ENCODE measurements at places on chromosomes 5 and 9. TPM values are rescaled to one million over a fixed set of nuclear protein-coding genes. Genes with fewer than 3 reads are reported as not detected.
A peak's percentile ranks its signal among the peaks of the same experiment; 100 is the strongest.

DNA sequence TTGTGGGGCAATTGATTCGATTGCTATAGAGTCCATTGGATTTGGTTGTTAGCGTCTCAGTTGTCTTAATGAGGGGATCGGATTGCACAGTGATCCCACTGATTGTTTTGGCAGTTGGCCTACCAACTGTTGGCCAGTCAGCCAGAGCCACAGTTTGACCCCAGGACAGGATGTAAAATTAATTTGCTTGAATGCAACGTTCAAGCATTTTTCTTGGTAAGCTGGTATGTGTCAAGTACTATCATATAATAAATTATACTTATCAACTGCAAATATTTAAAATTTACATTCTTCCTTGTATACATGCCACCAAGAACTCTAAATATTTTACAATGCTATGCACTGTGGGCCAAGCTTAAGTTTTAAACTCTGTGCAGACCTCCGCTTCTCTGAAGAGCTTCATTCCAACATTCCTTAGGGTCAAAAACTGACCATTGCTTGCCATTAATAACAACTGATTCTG is 80.4 kb upstream of the OSMR start:
- DNase-seq: no peak

GRCh38 chr9:127366594-127366993 is 30.4 kb upstream of the SLC2A8 start:
- DNase-seq: peak; percentile 24

PCDHB4 gene
- 0.44 TPM for total RNA-seq

DNA sequence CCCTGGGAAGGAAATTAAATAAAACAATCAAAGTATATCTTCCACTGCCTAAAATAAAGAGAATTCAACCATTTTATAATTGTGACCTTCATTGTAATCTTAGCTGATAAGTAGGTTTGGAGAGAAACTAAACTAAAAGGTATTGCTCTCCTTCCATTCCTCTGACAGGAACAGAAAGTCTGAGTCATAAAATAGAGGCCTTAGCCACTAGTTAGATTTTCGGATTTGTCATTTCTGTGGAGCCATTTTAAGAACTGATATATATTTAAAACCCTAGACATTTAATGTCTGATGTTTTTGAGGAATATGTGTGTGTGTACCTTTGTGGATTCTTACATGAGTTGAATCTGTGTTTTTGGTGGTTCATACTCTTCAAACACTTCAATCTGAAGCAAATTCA is 11.8 kb upstream of the TMC1 start:
- no peak for DNase-seq

TJP2 gene
- total RNA-seq: 83.0 TPM

GRCh38 chr9:121292051-121292450 is 24.1 kb downstream of the GSN start:
- no peak for DNase-seq

DNA sequence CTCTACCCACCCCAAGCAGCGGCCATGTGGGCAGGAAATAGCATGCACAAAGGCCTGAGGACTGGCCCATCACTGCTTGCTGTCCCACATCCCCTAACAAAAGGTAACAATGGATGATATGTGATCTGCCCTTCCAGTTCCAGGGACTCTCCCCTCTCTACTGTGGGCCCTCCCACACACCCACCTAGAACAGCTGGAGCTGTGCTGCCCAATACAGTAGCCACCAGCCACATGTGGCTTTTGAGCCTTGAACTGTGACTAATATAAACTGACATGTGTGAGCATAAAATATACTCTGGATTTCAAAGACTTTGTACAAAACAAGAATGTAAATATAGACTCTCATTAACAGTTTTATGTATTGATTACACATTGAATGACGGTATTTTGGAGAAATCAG is 78.1 kb downstream of the C5orf15 start:
- no peak for DNase-seq

GABRA1 gene
- not detected for total RNA-seq

- no peak for DNase-seq
These were observed 1.4 kb upstream of the LHFPL2 start for GRCh38 chr5:78649861-78650496.

DNA sequence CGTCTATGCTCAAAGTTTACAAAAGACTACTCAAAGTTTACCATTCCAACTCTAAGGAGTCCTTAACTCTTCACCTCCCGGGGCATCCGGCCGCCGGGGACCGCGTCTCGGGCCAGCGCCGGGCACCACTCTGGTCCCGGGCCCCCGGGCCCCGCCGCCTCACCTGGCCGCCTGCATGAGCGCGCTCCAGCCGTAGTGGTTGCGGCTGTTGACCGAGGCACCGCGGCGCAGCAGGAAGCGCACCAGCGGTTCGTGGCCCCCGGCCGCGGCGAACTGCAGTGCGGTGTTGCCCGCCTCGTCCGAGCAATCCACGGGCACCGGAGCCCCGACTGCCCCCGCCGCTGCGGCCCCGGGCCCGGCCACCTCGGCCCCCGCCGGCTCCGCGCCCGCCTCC is 388 bp downstream of the ANKS6 start:
- no peak for DNase-seq

DNA sequence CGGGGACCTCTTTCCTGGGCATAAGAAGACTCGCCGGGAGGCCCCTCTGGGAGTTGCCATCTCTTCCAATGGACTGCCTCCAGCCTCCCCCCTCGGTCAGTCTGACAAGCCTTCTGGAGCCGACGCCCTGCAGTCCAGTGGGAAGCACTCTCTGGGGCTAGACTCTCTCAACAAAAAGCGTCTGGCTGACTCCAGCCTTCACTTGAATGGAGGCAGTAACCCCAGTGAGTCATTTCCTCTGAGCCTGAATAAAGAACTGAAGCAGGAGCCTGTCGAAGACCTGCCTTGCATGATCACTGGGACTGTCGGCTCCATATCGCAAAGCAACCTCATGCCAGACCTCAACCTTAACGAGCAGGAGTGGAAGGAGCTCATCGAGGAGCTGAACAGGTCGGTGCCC is 28.4 kb upstream of the LTC4S start:
- DNase-seq: no peak

- DNase-seq: no peak
These were observed 17.0 kb downstream of the FGFR4 start for GRCh38 chr5:177103523-177104253.

- no peak for DNase-seq
These were observed 67.6 kb downstream of the TLE4 start for GRCh38 chr9:79639354-79639753.

MARCOL gene
- total RNA-seq: not detected

- DNase-seq: no peak
These were observed 16.8 kb downstream of the AKNA start for GRCh38 chr9:114370968-114371320.

DNA sequence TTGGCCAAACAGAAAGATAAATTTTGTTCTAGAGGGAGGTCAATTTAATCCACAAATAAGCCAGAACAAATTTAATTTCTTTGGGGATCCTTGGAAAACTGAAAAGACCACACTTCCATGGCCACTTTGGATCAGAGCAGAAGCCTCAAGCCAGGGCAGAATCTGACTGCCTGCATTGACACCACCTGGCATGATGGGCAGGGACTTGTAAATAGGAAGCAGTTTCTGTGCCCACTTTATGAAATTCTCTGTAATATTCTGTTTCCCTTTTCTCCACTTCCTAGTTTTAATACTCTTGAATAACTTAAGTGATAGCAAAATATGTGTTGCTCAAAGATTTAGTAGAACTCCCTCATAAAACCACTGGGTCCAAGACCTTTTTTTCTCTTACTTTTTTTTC is 6.7 kb upstream of the TMEM252 start:
- DNase-seq: no peak

GRCh38 chr5:16889972-16890519 is 46.0 kb downstream of the MYO10 start:
- no peak for DNase-seq

GRCh38 chr9:73441223-73441622 is 289.6 kb downstream of the ANXA1 start:
- no peak for DNase-seq

CMYA5 gene
- total RNA-seq: 0.78 TPM

- no peak for DNase-seq
These were observed 36.9 kb upstream of the IFNK start for GRCh38 chr9:27487128-27487640.

DNLZ gene
- total RNA-seq: 17.4 TPM

GRCh38 chr5:175560011-175560410 is 81.7 kb downstream of the SFXN1 start:
- DNase-seq: no peak

DNA sequence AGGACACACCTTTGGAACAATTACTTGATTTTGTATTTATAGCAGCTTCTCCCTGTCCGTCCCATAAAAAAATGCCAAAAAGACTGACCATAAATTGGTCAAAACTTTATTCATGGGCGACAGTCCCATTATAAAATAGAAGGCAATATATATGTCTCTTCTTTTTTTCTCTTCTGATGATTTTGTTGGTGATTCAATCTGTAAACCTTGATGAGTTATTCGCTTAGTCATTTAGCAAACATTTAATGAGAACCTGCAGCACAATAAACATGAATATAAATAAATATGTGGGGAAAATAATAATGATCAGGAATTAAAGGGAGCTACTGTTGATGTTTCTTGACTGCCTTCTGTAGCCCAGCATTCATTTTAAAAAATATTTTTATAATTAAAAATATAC is 356.4 kb upstream of the ACTBL2 start:
- no peak for DNase-seq

SHOC1 gene
- 5.0 TPM for total RNA-seq

- peak; percentile 62 for DNase-seq
These were observed 18.1 kb downstream of the KYAT1 start for GRCh38 chr9:128863647-128864046.

DNA sequence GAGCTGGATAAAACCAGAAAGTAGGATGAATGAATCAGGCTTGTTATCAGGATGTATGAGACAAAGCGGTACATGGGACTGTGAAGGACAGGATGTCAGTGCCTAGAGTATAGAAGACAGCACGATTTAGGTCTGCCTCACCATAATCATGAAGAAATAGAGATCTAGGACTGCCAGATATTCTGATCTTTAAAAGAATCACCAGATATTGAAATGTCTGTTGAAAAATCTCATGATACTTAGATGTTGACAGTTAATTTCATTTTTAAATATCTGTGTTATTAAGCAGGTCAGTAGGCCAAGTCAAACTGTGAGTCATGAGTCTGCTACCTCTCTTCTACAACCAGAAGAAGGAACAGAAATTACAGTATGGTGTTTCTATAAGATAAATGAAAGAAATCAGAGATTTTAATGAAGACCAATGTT is 65.0 kb downstream of the ST8SIA4 start:
- DNase-seq: no peak

DNA sequence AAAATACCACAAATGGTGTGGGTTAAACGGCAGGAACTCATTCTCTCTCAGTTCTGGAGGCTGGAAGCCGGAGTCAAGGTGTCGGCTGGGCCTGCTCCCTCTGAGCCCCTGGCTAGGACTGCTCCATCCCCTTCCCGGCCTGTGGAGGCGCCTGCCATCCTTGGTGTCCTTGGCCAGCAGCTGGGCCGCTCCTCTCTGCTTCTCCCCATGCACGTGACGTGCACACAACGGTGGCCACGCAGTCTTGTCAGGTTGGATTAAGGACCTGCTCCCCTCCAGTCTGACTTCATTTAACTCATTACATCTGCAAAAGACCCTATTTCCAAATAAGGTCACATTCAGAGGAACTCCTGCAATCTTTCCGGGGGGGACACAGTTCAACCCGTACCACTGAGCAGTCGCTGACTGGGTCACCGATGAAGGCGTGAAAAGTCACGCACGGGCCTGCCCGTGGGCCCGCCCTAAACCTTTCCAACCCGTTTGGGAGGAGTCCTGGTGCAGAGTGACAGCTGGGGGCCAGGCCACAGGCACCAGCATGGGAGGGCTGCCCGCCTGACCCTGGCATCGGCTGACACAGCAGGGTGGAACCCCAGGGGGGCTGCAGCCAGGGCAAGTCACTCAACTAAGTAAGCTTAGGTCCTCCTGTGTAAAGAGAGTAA is 135.2 kb downstream of the COL23A1 start:
- DNase-seq: no peak

DNA sequence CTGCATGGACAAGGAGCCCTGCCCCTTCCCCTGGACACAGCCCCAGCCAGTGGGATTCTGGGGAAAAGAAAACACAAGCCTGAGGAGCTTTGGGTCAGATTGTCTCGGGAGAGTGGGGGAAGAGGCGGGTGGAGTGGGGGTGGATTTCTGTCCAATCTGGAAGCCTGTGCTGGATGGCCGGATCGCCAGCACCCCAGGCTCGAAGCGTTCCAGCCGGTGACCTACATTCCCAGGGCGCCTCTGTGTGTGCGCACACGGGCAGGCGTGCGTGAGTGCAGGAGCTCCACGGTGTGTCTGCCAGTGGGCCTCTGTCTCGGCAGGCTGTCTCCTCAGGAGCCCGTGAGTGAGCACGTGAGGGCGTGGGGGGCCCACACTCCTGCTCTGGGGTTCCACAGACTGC is 74.3 kb upstream of the DAB2IP start:
- DNase-seq: no peak

DMRT2 gene
- 0.17 TPM for total RNA-seq

DNA sequence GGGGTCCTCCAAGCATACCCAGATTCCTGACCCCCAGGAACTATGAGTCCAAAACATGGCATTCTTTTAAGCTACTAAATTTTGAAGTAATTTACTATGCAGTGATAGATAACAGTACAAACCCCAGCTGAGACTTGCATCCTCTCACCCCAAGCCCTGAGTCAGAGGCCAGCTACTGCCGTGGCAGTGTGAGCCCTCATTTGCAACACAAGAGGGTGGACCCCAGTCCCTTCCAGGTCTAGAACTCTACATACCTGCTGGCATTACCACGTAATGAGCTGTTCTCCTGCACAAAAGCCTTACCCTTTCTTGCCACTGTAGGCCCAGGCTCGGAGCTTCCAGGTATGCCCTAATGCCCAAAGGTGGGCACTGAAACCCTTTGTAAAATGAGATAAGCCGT is 108.6 kb upstream of the ERCC6L2 start:
- no peak for DNase-seq

GRCh38 chr5:152465140-152465539 is 60.1 kb upstream of the NMUR2 start:
- no peak for DNase-seq

- DNase-seq: no peak
These were observed 291.5 kb upstream of the TRPC7 start for GRCh38 chr5:136656811-136657210.

- no peak for DNase-seq
These were observed 63.5 kb upstream of the RAD23B start for GRCh38 chr9:107219486-107220077.

- DNase-seq: peak; percentile 2
These were observed 8.1 kb upstream of the COL5A1 start for GRCh38 chr9:134633362-134634142.

DNA sequence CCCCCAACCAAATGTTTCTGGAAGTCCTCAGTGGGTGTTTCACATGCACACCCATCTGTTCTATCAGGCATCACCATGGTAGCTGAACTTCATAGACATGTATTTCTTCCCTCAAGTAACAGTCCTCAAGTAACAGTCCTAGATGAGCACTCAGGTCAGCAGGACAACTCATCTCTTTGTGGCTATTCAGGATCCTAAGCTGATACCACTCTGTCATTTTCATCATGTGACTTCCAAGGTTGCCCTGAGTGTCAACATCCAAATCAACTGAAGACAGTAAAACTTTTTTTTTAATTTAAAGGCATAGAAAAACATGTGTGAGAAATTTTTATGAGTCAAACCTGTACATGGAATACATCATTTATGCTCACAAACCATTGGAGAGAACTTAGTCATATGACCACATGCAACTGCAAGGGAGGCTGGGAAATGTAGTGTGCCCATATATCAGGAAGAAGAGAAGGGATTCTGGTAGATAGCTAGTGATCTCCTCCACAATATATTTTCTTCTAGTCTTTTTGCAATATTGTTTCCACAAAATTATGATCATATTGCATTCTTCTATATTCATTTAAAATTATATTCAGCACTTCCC is 64.2 kb upstream of the FST start:
- no peak for DNase-seq

IRX4 gene
- total RNA-seq: not detected
